ENCODE measurements at places on chromosomes 1 and 21. TPM values are rescaled to one million over a fixed set of nuclear protein-coding genes. Genes with fewer than 3 reads are reported as not detected.
A peak's percentile ranks its signal among the peaks of the same experiment; 100 is the strongest.

GNG12 gene
- total RNA-seq = 330 TPM

MAD2L2 gene
- total RNA-seq = 132 TPM

REN gene
- not detected for total RNA-seq

MNDA gene
- total RNA-seq = not detected

OPRD1 gene
- 0.03 TPM for total RNA-seq

- peak; percentile 33 for DNase-seq
These were observed 42.3 kb upstream of the NFASC start for GRCh38 chr1:204828352-204828850.

- no peak for DNase-seq
These were observed 33.8 kb downstream of the NECAP2 start for GRCh38 chr1:16474166-16474800.

- no peak for DNase-seq
These were observed 8.6 kb upstream of the PARS2 start for GRCh38 chr1:54772951-54773350.

GRCh38 chr1:151251656-151252470 lies 2.7 kb upstream of the PSMD4 start:
- DNase-seq = peak; percentile 70

DNA sequence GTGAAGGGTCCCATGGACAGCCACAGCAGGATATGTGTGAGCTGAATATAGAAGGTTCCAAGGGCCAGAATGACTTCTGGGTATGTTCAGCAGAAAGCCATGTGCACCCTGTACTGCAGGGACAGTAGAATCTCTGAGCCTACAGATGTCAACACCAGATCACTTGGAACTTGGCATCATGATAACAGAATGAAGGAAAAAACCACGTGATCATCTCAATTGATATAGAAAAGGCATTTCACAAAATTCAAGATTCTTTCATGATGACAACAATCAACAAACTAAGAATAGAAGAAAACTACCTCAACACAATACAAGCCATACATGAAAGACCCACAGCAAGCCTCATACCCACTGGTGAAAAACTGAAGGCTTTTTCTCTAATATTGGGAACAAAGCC lies 885 bp upstream of the KRTAP12-2 start:
- DNase-seq = no peak

All from SJSA1 (cell line).